ENCODE measurements at places on chromosomes 16 and 17.

- DNase-seq = no peak
Observed at GRCh38 chr17:75891605-75892555, 4.9 kb downstream of the TRIM65 start.

DNA sequence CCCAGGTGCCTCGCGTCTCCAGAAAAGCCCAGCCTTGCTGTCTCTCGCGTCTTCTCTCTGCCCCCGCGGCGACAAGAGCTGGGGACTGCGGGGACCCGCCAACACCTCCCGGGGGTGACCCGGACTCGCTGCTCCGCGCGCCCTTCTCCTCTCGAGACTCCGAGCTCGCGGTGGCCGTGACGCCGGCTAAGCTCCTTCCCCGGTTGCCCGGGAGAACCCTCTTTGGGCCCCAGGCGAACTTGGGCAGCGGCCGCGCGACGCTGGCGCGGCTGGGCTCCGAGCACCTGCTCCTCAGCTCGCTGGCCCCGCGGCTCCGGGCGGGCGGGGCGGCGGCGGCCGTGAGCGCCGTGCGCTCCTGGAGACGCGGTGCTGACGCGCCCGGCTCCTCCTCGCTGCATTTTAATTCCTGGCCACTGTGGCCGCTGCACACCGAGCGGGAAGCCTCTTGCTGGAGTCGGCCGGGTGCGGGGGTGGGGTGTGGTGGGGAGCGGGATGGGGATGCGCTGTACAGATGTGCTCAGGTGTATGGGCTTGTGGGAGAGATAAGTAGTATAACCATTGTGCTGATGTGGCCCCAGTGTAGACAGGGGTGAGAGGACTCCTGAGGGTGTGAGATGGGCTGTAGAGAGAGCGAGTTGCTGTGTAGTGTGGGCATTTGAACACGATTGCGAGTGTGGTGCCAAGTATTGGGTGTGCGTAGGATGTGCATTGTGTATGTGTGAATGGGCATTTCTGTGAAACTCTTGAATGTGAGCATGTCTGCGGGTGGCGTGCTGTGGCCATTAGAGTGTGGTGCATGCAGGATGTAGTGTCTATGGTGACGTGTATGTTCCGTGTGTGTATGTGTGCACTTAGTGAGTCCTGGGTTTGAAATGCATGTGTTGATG, at the start of gene ASIC2:
ASIC2 (minus strand) TSS at position 315 of the 887 bp plus-strand sequence.
- DNase-seq = no peak

DNA sequence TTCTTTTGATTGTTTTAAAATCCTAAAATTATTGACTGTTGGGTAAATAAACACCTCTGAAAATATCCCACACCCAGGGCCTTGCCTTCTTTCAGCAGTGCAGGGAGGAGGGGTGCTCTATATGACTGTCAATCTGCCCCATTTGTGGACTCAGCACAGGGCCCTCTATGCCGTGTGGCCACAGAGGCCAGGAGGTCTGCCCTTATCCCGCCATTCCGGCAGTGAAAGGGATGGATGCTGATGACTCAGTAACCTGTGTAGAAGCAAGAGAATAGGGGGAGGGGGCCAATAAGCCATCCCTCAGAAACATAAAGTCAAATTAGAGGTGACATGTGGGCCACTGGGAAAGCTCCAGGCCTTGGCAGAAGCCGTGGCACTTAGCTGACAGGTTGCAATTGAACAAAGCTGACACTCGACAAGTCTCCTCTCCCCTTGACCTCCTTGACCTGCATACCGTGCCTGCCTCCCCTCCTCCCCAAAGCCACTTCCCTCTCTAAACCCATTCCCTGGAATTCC, 281.4 kb upstream of the DYNLRB2 start:
- no peak for DNase-seq

DNA sequence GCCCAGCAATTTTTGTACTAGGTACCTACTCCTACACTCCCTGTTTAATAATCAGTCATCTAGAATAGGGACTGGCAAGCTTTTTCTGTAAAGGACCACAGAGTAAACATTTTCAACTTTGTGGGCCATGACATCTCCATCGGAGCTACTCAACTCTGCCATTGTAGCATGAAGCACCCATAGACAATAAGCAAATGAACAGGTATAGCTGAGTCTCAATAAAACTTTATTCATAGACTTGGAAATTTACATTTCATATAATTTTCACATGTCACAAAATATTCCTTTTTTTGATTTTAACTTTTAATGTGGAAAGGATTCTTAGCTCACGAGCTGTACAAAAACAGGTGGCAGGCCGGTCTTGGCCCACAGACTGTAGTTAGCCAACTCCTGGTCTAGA, 345.8 kb downstream of the SOX9 start:
- no peak for DNase-seq

GRCh38 chr16:75105306-75106061, 11.1 kb downstream of the LDHD start:
- DNase-seq = no peak

DNA sequence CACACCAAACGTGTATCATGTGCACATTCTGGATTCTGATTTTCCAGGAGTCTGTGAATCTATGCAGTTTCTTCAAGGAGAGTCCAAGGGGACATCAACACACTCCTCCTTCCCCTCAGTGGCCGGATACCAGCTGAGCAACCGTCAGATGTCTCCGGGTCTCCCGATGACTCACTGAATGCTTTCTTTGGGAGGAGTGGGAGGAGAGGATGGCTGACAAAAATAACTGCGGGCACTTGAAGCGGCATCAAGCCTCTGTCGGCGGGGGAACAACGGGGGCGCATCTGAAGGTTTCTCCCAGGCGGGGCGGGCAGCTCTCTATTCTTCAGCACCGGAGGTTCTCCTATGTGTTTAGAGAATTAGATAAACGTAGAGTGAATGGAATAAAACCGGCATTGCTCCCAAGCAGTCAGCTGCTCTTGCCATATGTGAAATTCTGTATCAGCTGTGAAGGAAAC, 24.6 kb upstream of the LRRC75A start:
- DNase-seq = no peak

DNA sequence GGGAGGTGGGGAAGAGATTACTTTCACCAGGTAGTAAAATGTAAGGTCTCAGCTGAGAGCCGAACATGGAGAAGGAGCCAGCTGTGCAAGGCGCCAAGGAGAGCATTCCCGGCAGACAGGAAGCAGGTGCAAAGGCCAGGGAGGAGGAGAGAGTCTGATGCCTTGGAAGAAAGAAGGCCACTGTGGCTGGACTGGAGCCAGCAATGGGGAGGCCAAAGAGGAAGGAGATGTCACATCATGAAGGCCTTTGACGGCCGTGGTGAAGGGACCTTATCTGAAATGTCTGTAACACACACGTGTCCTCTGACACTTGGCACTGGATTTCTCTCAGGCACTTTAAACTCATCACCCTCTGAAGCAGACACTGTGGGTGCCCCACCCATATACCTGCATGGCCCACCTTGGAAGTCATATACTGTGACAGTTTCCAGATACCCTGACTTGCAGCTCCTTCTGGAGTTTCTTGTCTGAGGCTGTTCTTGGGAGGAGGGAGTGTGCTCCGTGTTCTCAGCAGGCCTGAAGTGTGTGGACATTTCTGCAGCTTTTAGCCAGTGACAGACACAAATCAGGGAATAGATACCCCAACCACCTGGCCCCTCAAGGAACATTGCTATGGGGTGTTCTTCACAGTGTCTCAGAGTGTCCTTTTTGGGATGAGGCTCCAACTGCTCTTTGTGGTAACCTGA, 1.9 kb upstream of the SLC5A2 start:
- no peak for DNase-seq

DNA sequence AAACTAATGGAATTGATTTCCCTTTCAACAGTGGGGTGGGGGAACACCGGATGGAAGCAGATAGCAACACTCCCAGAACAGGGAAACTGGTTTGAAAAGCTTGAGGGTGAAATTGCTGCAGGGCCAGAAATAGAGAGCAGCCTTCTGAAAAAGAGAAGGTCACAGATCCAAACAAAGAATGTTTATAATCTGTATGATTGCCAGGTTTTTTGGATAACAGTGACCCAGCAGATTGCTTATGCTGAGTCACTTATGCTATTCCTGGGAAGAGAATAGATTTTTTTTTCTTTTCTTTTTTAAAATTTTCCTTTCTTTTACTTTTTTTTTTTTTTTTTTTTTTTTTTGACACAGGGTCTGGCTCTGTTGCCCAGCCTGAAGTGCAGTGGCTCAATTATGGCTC, 641.3 kb downstream of the KCNJ2 start:
- no peak for DNase-seq

- DNase-seq = no peak
Observed at GRCh38 chr17:30905742-30906100, 317 bp downstream of the TEFM start.

GRCh38 chr17:78652913-78653312, 75.7 kb upstream of the DNAH17 start:
- DNase-seq = no peak

DNA sequence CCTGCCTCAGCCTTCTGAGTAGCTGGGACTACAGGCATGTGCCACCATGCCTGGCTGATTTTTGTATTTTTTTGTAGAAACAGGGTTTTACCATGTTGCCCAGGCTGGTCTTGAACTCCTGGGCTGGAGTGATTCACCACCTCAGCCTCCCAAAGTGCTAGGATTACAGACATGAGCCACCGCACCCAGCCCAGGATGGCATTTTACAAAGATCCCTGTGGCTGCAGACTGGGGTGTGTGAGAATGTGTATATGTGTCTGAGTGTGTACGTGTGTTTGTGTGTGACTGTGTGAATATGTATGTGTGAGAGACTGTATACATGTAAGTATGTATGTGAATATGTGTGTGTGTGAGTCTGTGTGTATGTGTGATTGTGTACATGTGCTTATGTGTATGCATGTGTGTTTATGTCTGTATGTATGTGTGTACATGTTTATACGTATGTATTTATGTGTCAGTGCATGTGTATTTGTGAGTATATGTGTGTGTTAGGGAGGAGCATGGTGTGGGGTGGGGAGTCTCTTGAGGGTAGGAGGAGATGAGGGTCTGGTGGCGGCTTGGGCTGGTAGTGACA, 17.0 kb downstream of the RPTOR start:
- DNase-seq = no peak

DNA sequence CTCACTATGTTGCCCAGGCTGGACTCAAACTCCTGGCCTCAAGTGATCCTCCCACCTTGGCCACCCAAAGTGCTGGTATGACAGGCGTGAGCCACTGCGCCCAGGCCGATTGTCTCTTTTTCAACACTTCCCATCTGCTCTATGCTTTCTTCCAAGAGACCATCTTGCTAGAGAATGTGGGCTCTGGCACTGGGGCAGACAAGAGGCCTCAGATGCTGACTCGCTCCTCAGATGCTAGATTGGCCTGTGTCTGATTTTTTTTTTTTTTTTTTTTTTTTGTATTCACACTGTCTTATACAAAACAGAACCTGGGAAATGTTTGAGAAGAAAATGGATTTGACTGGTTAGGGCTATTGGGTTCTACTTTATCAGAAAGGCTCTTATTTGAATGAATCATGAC, 58.2 kb downstream of the CYB5D2 start:
- no peak for DNase-seq

- DNase-seq = no peak
Observed at GRCh38 chr16:28304214-28304613, 11.9 kb downstream of the SBK1 start.

DNA sequence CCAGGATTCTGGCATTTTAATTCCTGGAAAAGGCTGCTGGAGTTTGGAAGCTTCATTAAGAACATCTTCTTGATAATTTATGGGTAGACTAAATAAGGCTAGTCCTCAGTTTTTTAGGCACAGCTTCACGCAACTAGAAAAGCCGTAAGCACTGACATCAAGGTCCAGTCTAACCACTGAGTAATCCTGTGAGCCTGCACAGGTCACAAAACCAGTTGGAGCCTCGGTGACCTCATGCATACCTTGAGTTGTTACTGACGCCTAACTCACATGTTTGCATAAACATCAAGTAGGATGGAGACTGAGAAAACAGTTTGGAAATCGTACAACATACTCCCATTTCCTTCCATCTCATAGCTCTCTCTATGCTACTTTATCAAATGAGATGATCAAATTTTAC, 63.8 kb upstream of the RCVRN start:
- no peak for DNase-seq

GRCh38 chr17:76053246-76054111, 18.8 kb downstream of the SRP68 start:
- DNase-seq = no peak

- DNase-seq = no peak
Observed at GRCh38 chr17:80182845-80183223, 13.0 kb downstream of the CARD14 start.

DNA sequence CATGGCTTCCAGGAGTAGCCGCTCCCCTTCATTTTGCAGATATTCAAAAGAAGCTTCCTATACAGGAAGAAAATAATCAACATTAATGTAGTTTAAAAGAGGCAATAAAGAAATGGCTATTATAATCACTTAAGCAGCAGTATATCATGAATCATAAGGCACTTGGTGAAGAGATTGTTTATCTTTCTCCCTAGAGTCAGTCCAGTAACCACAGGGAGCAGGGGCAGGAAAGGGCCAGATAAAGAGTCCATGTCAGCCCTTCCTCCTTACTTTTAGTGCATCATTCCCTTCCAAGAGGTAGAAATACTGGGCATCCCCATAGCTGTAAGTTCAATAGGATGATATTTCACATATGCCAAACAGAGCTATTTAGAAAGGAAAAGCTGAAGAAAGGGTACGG, 184.6 kb upstream of the C17orf78 start:
- no peak for DNase-seq

GRCh38 chr17:72120642-72121163, at the start of gene SOX9:
TSS of gene SOX9 (plus strand) at chr17:72121020. CDS start at chr17:72121392, 372 bp downstream.
- DNase-seq = peak; percentile 58

DNA sequence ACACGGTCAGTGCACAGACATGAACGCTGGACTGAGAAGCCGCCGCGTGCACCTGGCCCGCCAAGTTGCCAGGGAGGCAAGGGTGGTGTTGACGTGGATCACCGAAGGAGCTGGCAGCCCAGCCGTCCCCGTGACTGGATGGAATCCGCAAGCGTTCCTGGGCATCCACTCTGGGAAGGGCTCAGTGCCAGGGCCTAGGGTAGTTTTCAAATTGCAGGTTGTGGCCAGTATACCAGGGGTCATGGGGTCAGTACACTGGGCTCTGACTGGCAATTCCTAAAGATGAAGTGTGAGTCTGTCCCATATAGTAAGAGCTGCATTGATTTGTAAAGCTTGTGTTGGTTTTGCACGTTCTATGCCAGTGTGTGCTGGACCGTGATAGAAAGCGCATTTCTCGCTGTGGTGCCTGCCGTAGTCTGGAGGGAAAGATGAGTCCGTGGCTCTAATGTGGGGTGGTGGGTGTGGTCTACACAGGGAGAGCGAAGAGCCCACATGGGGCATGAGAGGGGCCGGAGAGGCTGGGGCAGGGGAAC, 21.1 kb upstream of the METRNL start:
- no peak for DNase-seq
